ENCODE measurements at places on chromosomes 6 and 20.

GRCh38 chr6:85662251-85662650, 19.6 kb upstream of the SYNCRIP start:
- no peak for DNase-seq

GRCh38 chr6:160417146-160417545, 69.0 kb downstream of the SLC22A3 start:
- DNase-seq = no peak

DNA sequence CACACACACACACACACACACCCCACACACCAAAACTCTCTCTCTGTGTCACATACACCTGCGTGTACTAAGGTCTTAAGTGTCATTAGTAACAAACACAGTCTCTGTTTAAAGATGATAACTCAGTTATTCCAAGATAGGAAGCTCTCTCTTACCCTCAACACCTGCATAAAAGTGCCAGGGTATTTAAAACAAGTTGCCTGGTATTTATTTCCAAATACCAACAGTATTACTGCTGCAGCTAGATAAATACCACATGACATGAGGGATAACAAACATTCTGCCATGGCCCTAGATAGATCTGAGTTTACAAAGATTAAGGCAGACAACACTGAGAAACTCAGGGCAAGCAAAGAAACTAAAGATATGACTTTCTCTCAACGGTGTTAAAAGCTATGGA, 118.5 kb downstream of the SIM1 start:
- no peak for DNase-seq

GRCh38 chr20:51284871-51285270, 257.6 kb downstream of the NFATC2 start:
- no peak for DNase-seq

All from activated CD4-positive, alpha-beta T cell treated with anti-CD3 and anti-CD28 coated beads, Interleukin-2, amount 50 U/mL, for 48 hours (primary cell).